ENCODE measurements at places on chromosomes 13 and 19.

- no peak for DNase-seq
Measured at GRCh38 chr13:93286047-93286446, 59.4 kb downstream of the GPC6 start.

DNA sequence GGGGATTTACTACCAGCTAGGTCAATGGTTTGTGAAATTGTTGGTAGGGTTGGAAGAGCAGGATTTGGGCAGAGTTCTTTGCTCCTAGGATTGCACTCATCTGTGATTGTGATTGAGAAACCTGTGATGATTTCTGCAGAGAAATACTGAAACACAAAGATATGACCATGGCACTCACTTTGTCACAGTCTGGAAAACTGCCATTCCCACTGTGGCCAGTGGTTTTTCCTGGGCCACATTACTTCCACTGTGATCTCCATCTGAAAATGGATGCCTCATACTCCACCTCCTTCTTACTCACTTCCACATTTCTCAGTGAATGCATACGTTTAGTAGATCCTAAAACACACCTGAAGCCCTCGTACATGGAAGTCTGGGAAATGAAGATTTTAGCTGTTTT lies 593.2 kb downstream of the LMO7 start:
- DNase-seq = no peak

GRCh38 chr19:42290523-42291434 lies 11.2 kb upstream of the PRR19 start:
- DNase-seq = peak; percentile 44

DNA sequence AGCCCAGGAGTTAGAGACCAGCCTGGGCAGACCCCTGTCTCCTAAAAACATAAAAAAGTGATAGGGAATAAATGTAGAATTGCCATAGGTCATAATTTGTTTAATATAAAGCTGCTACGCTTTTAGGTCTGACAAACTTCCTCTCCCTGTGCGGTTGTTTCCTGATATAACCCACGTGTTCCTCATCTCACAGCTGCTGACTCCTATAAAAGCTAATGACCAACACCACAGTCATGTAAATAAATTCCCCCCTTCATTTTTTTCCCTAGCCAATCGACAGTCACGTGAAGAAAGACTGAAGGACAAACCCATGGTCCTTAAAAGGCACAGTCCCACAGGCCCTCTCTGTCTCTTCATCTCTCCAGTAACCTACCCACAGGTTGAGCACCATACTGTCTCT lies 27.5 kb downstream of the ZNF266 start:
- no peak for DNase-seq

GRCh38 chr13:92963029-92963428 lies 263.6 kb upstream of the GPC6 start:
- no peak for DNase-seq

DNA sequence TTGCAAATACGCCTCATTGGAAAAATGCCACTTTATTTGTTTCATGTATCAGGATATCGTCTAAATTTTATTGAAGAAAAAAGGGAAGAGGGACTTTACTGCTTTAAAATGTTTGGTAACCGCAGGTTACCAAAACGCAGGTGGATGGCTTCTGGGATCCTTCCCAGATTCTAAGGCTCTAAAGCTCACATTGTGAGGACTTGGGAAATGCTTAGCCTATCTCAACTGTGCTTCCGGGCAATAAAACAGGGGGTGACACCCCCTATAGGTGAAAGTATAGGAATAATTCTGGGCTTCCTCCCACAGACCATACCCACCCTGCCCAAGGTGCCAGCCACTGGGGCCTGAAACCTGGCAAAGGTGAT lies 73.2 kb upstream of the IPO5 start:
- DNase-seq = no peak

GRCh38 chr19:45816236-45817009 lies 1.3 kb upstream of the RSPH6A start:
- DNase-seq = peak; percentile 60

- DNase-seq = no peak
Measured at GRCh38 chr19:54343868-54344267, 4.9 kb upstream of the LILRA4 start.

GRCh38 chr13:85864963-85865530 lies 65.8 kb upstream of the SLITRK6 start:
- peak; percentile 78 for DNase-seq

DNA sequence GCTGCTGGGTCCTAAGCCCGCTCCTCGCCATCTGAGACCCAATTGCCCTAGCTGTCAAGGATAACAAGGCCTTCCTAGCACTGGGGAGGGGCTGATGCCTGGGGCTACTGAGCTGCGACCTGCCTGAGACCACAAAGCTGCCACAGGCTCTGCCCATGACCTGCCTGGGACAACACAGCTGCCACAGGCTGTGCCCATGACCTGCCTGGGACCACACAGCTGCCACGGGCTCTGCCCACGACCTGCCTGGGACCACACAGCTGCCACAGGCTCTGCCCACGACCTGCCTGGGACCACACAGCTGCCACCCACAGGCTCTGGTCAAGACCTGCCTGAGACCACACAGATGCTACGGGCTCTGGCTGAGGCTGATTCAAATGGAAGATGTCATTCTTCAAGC lies 54.8 kb downstream of the EPS15L1 start:
- DNase-seq = no peak

GRCh38 chr13:69324090-69324886 lies 783.3 kb upstream of the ATXN8OS start:
- DNase-seq = peak; percentile 32

DNA sequence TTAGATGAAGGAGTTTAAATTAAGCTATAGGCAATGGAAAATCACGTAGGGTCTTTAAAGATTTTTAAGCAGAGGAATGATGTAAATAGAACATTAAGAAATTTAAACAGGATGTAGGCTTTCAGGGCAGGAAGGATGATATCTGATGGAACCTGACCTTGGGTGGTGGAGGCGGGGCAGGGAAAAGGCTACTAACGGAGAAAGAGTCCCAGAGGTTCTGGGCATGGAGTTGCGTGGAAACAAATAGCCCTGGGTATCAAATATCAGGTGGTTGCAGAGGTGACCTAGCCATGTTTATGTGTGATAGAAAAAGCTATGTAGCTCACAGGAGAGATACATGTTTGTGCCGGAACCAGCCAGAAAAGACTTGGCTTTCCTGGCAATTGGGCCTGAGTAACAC lies 7.8 kb upstream of the CDK8 start:
- DNase-seq = no peak

DNA sequence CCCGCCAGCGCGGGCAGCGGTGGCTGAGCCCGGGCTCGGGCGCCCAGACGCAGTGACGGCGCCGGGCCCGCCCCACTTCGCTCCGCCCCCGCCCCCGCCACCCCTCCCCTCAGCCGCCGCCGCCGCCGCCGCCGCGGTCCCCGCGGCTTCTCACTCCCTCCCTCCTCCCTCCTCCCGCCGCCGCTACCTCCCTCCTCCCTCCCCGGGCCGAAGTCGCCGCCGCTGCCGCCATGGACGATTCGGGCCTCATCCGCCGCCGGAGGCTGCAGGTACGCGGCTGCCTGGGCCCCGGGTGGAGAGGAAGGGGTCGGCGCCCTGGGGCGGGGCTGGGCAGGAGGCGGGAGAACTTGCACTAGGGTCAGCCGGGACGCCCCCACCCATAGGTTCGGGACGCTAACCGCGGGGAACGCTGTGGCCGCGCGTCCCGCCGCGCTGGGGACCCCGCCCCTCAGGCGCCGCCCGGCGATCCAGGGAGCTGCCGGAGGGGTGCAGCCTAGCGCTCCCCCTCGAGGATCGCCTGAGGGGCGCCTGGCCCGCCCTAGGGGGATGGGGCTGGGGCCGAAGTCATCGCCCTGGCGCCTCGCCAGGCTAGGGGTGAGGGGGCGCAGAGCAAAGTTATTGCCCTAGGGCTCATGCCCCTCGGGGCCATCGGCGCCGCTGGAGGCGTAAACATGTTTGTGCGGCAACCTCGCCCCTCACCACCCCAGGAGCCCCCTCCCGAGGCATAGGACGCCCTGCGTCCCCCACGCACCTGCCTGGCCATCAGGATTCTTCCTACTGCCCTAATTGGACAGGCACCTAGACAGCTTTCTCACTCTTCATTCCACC lies 427 bp downstream of the RTBDN start:
- peak; percentile 74 for DNase-seq

DNA sequence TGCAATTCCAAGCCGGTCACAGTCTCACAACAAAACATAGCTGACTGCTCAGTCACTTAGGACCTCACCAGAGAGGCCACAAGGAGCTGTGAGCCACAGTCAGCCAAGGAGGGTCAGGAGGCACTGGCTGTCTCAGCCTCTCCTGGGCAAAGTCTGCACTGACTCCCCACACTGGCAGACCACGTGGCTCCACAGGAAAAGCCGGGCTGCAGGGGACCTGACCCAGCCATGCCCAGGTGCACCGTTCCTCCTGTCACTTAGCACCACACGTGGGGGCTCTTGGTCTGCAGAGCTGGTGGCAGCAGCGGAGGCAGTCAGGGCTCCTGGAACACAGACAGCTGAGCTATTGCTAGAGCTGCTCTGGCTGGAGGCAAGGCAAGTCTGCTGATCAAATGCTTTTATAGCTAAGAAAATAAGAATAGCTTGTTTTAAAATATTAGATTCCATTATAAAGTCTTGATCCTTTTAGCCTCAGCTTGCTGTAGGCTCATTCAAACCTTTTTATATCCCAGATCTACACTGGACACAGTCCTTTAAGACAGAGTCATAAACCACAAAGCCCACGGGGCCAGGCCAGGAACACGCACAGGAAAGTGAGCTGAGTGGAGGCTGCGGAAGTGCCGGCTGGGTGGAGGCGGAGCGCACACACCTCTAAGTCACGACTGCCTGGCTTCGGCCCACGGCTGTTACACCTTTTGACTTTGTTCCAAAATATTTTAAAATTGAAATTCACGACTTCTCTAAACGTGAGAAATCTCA lies 744.1 kb downstream of the UQCRFS1 start:
- DNase-seq = peak; percentile 17

DNA sequence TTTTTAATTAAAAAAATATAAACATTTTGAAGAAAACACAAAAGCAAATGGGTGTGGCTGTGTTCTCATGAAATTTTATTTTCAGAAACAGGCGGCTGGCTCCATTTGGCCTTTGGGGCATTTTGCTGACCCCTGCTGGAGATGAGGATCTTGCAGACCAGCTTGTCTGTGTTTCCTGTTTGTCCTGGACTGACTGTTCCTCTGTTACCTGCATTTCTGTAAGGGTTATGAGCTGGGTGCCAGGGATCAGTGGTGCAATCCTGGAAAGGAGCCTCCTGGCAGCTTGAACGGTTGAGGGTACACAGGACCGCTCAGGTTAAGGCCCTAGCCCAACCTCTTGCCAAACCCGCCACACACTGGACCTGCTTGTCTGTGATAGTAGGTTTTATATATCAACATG lies 49.9 kb downstream of the ZNF787 start:
- DNase-seq = peak; percentile 63

GRCh38 chr13:77048681-77049080 lies 21.7 kb upstream of the FBXL3 start:
- DNase-seq = peak; percentile 71

- DNase-seq = peak; percentile 82
Measured at GRCh38 chr13:51584731-51585672, 740 bp downstream of the WDFY2 start.

DNA sequence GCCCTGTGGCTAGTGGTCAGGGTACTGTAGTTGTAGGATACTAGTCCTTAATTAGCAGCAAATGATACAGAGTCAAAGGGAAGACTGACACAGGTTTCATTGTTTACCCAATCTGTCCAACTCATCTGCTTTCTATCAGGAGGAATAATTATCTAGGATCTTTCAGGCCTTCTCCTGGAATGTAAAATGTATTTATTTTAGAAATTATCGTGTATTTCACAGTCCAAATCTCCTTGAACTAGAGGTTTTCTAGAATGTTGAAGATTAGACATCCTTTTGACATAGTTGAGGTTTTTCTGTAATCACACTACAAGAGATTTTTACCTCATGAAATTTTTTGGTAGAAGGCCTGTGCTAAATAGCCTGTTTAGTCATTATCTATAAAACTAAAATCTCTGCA lies 1694.8 kb upstream of the PCDH20 start:
- DNase-seq = no peak

- DNase-seq = peak; percentile 6
Measured at GRCh38 chr13:108700422-108701170, 71.2 kb downstream of the MYO16 start.

GRCh38 chr13:67299072-67299635 lies 69.0 kb upstream of the PCDH9 start:
- DNase-seq = no peak

DNA sequence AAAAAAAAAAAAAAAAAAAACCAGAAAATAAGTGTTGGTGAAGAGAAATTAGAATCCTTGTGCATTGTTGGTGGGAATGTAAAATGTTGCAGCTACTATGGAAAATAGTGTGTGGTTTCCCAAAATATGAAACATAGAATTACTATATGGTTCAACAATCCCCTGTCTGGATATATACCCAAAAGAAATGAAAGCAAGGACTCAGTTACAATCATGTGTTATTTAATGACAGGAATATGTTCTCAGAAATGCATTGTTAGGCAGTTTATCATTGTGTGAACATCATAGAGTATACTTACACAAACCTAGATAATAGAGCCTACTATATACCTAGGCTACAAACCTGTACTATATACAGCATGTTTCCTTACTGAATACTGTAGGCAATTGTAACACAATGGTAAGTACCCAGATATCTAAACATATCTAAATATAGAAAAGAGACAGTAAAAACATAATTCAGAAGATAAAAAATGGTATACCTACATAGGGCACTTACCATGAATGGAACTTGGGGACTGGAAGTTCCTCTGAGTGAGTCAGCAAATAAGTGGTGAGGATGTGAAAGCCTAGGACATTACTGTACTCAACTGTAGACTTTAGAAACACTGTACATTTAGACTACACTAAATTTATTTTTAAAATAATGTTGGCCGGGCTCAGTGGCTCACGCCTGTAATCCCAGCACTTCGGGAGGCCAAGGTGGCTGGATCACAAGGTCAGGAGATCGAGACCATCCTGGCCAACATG lies 25.7 kb upstream of the SLC7A1 start:
- no peak for DNase-seq

DNA sequence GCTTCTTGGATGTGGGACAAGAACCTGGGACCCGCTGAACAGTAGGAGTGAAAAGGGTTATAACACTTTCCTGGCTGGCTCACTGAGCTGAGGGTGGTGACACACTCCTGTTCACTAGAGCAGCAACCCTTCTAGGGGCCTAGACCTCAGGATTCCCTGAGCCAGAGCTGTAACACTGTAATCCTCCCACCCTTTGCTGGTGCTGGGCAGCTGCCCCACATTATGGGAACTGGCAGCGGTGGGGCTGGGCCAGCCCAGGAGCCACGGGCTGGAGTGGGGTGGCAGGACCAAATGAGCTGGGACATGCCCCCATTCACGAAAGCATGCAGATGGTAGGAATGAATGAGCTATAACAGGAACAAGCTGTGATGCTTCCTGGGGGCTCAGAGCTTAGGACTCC lies 110.6 kb downstream of the B3GLCT start:
- DNase-seq = no peak

DNA sequence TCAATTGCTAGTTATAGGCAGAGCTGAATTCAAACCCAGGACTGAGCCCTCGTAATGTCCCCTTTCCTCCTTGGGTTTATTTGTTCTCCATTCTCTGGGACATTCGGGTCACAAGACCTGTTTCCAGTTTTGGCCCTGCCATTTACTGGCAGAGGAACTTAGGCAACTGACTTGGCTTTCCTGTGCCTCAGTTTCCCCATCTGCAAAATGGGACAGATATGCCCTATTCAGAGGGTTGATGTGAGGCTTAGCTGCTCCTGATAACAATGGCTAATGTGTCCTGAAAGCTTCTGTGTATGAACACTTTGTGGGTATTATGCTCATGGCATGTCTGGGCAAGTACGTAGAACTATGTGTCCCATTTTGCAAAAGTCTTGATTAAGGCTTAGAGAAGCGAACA lies 996 bp downstream of the ZNF524 start:
- DNase-seq = no peak

All from GM23338 (cell line).